ENCODE measurements at places on chromosomes 12 and 14. TPM values are rescaled to one million over a fixed set of nuclear protein-coding genes. Genes with fewer than 3 reads are reported as not detected.

NANOG gene
- not detected for total RNA-seq

HOMEZ gene
- total RNA-seq: 11.0 TPM

CCDC197 gene
- not detected for total RNA-seq

ADCK1 gene
- total RNA-seq: 8.5 TPM

ATL1 gene
- 5.9 TPM for total RNA-seq

AMHR2 gene
- 0.46 TPM for total RNA-seq

CDK4 gene
- 77.6 TPM for total RNA-seq

RNASE4 gene
- 42.5 TPM for total RNA-seq

CGRRF1 gene
- 22.5 TPM for total RNA-seq

GAS2L3 gene
- total RNA-seq: 15.1 TPM

SSPN gene
- total RNA-seq: 15.6 TPM

DNA sequence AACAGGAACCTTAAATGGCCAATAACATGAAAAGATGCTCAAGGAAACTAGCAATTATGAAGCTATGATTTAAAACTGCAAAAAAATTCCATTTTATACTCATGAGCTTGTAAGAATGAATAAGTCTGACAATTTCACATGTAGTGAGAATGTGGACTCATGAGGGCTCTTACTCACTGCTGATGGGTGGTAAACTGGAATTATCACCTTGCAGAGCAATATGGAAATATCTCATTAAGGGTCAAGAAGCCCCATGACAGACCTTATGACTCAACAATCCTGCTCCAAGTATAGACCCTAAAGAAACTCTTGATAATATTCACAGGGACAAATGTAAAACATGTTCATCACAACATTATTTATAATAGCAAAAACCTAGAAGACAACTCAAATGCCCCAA is 23.5 kb upstream of the SMAGP start:
- DNase-seq: no peak

GRCh38 chr12:50425589-50426258 is 25.0 kb downstream of the LARP4 start:
- DNase-seq: no peak

GRCh38 chr14:94879537-94879936 is 109.6 kb upstream of the GSC start:
- no peak for DNase-seq

GRCh38 chr12:6631549-6631961 is 4.2 kb downstream of the LPAR5 start:
- DNase-seq: no peak

GRCh38 chr12:75529826-75530225 is 18.4 kb upstream of the KRR1 start:
- no peak for DNase-seq

DNA sequence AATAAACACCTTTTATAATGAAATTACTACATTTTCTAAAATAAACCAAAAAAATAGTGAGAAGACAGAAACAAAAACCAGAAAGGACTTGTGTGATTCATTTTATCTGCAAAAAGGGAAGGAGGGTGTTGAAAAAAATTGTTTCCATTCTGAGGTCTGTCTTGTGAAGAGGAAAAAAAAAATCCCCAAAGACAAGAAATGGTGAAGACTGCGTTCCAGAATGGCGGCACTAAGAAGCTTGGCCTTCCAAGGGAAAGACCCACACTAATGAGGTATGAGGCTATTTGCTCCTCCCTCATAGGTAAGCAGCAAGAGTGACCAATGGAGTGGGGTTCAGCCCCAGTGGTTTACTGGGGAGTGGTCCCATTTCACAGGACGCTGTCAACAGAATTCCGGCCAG is 35.0 kb downstream of the GNPTAB start:
- no peak for DNase-seq

GRCh38 chr12:92437452-92437851 is 265.3 kb upstream of the PLEKHG7 start:
- no peak for DNase-seq

DNA sequence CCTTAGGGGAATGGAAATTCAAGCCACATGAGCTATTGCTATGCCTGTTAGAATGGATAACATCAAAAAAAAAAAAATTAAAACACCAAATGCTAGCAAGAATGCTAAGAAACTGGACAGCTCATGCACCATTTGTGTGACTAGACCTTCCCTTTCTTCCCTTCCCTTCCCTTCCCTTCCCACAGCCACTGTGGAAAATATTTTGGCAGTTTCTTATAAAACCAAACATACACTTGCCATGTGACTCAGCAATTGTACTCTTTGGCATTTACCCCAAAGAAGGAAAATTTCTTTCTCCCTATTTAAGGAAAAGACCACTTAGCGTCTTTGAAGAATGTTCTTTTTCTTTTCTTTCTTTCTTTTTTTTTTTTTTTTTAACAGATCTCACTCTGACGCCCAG is 49.1 kb upstream of the FKBP4 start:
- DNase-seq: no peak

- no peak for DNase-seq
Observed at GRCh38 chr12:22978962-22979361, 354.0 kb downstream of the ETNK1 start.

DNA sequence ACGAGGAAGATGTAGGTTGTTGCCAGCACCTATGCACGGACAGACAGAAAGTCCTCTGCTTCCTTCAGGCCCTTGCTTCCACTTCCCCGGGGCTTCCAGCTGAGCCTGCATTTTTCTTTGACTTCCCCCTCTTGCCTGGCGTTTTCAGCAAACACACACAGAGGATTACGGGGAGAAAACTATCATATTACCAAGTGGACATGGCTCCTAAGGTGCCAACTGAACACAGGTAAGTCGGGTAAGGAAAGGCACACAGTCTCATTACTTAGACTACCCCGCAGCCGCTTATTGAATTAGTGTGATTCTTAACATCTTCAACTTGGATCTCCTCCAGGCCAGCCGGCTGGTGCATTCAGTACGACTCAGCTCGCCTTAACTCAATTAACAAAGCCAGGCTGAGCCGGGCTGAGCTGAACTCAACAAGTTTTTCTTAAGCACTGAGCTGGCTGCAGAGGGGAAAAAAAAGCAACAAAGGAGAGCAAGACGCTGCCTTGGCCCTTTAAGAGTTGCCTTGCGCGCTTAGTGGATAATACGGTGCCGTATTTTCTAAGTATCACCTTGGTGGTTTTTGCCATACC is 19.2 kb upstream of the MAP1LC3B2 start:
- no peak for DNase-seq

- no peak for DNase-seq
Observed at GRCh38 chr12:57740656-57741412, 2.3 kb upstream of the AGAP2 start.

- DNase-seq: no peak
Observed at GRCh38 chr14:99649219-99649618, 4.3 kb downstream of the HHIPL1 start.

DNA sequence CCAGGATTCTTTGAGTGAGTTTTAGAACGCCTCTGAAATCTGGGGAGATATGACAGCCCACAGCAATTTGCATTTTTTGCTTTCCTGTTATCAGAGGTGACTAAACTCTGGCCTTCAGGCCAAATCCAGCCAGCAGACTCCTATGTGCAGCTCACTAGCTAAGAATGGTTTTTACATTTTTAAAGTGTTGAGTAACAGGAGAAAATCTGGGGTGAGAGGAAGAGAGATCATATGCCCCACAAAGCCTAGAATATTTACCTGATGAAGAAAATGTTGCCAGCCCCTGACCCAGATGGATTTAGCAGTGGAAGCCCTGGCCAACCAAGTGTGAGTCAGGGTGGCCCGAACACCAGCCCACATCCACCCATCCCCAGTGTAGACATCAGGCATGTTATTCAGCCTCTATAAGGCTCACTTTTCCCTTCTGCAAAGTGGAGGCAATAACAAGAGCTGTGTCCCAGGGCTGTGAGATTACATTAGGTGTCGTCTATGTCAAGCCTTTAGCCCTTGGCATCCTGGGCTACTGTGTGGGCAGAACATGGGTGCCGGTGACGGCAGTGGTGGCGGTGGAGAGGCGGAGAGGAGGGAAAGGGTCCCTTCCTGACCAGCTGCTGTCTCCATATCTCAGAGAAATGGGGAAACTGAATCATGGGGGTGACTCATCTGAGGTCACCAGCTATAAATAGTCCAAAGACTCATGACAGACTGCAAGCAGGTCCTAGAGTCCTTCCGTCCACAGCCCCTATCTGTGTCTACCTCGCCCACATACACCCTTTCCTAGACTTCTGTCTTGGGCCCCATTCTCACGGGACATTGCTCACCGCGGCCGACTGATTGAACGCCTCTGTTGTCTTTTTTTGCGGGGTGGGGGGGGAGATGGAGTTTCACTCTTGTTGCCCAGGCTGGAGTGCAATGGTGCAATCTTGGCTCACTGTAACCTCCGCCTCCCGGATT is 32.6 kb upstream of the CD9 start:
- peak; percentile 88 for DNase-seq

Measured in upper lobe of right lung (tissue), 1 donor.